Thoracic aorta endothelial cell (primary cell): ENCODE measurements at places on chromosomes 2 and 18. TPM values are rescaled to one million over a fixed set of nuclear protein-coding genes. Genes with fewer than 3 reads are reported as not detected.

Gene HNRNPLL
- total RNA-seq: 67.7 and 69.0 TPM in 2 replicates

Gene CYTIP
- 0.13 TPM in 1 of 2 replicates, not detected in the other for total RNA-seq

Gene HOXD11
- total RNA-seq: not detected in 2 replicates

Gene LRRTM1
- not detected in 2 replicates for total RNA-seq

Gene PTPN18
- total RNA-seq: 23.3 and 48.5 TPM in 2 replicates

Gene PTPRM
- total RNA-seq: 91.8 and 98.0 TPM in 2 replicates

Gene RGPD4
- not detected in 2 replicates for total RNA-seq

Gene ABCG5
- not detected in 2 replicates for total RNA-seq

Gene TRMT61B
- 18.5 and 20.1 TPM in 2 replicates for total RNA-seq

Gene TMEM178A
- 0.22 and 0.80 TPM in 2 replicates for total RNA-seq

Gene VIL1
- total RNA-seq: not detected in 2 replicates

Gene PFN4
- 0.40 and 0.72 TPM in 2 replicates for total RNA-seq

Gene CD8B2
- total RNA-seq: not detected in 2 replicates

Gene CSRNP3
- total RNA-seq: under 0.01 TPM in 1 of 2 replicates, not detected in the other

Gene CTNNA2
- total RNA-seq: not detected in 2 replicates

Gene POMC
- total RNA-seq: 0.13 and 0.29 TPM in 2 replicates

Gene CTDP1
- 27.7 and 29.1 TPM in 2 replicates for total RNA-seq

Gene NTSR2
- not detected in 2 replicates for total RNA-seq

Gene DSEL
- total RNA-seq: 8.4 and 14.6 TPM in 2 replicates

Gene SH3RF3
- total RNA-seq: 4.9 and 7.3 TPM in 2 replicates

Gene EML4
- total RNA-seq: 43.1 and 48.8 TPM in 2 replicates

Gene TCF7L1
- total RNA-seq: 10.3 and 12.1 TPM in 2 replicates

Gene COL3A1
- 1.0 and 3.5 TPM in 2 replicates for total RNA-seq

Gene HOXD10
- not detected in 2 replicates for total RNA-seq

Gene TNFAIP6
- not detected in 2 replicates for total RNA-seq

Gene MSTN
- total RNA-seq: under 0.01 and 0.07 TPM in 2 replicates

Gene APCDD1
- 0.36 and 0.53 TPM in 2 replicates for total RNA-seq

Gene IL1RL1
- total RNA-seq: 159 and 193 TPM in 2 replicates

Gene EVX2
- not detected in 2 replicates for total RNA-seq

Gene RTKN
- total RNA-seq: 5.9 and 9.3 TPM in 2 replicates

Gene NEU2
- total RNA-seq: not detected in 2 replicates

Gene EMX1
- total RNA-seq: not detected in 2 replicates

Gene DLGAP1
- 0.27 and 2.2 TPM in 2 replicates for total RNA-seq

Gene UCN
- total RNA-seq: 0.13 and 0.36 TPM in 2 replicates

Gene PSTPIP2
- total RNA-seq: 4.7 and 12.9 TPM in 2 replicates

Gene CNTNAP5
- not detected in 2 replicates for total RNA-seq

Gene PRPF40A
- total RNA-seq: 195 and 210 TPM in 2 replicates

Gene TMEM163
- total RNA-seq: 1.9 and 5.2 TPM in 2 replicates

Gene ST6GAL2
- not detected in 2 replicates for total RNA-seq

Gene D2HGDH
- 9.2 and 10.1 TPM in 2 replicates for total RNA-seq

Gene DCDC2C
- total RNA-seq: not detected in 2 replicates

Gene POLE4
- 12.9 and 27.4 TPM in 2 replicates for total RNA-seq

Gene SERPINB10
- total RNA-seq: 0.07 TPM in 1 of 2 replicates, not detected in the other

Gene KLHL29
- total RNA-seq: 7.7 and 10.0 TPM in 2 replicates

Gene SULT1C4
- total RNA-seq: 4.7 and 8.0 TPM in 2 replicates

Gene CROCC2
- not detected in 2 replicates for total RNA-seq

Gene MDH1B
- 0.27 and 0.65 TPM in 2 replicates for total RNA-seq
